ENCODE measurements at places on chromosomes 3 and 15.

GRCh38 chr3:105728771-105729312 lies 140.0 kb downstream of the CBLB start:
- peaks cover 4% of the 10 kb centered on the region for H3K36me3 ChIP-seq
- no peak overlapping the region for H3K4me3 ChIP-seq
- no peak for DNase-seq

GRCh38 chr3:106067711-106068110 lies 198.9 kb upstream of the CBLB start:
- H3K4me3 ChIP-seq: no peak overlapping the region
- no peaks in the 10 kb centered on the region for H3K4me1 ChIP-seq
- DNase-seq: no peak
- H3K36me3 ChIP-seq: no peaks in the 10 kb centered on the region
- no peaks in the 10 kb centered on the region for H3K27me3 ChIP-seq

DNA sequence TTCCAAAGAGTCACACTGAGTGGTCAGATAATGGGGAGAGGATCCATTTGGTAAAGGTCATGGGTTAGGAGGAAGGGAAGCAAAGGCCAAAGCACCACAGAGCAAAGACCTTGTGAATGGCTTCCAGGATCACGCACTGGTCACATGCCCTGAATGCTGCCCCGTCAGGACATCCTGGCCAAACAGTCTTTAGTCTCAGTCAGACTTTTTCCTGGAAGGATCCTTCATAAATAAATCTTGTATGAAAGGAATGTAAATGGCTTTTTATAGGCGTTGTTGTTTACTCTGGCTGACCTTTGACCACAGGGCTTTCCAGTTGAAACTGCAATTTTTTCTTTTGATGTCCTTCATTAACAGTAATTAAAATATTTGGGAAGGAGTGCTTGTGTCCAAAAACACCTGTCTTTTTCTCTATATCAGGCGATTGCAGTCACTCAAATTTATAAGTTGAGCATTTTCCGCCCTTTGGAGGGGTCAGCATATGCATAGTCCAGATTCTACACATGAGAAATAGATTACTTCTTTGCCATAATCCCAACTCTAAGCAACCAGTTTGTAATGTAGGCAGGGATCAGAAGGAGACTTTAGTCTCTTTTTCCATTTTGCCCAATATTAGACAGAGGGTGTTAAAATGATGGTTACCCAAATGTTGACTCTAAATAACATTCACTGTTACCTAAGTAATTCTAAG lies 48.4 kb downstream of the CHAC1 start:
- H3K36me3 ChIP-seq: peaks cover 7% of the 10 kb centered on the region
- H3K4me3 ChIP-seq: no peak overlapping the region
- H3K27ac ChIP-seq: peak overlapping the region; percentile 36
- no peak for DNase-seq
- H3K4me1 ChIP-seq: peaks cover 7% of the 10 kb centered on the region

- no peaks in the 10 kb centered on the region for H3K36me3 ChIP-seq
- no peaks in the 10 kb centered on the region for H3K27me3 ChIP-seq
- no peak overlapping the region for H3K4me3 ChIP-seq
These were observed 296.4 kb upstream of the TPRG1 start for GRCh38 chr3:188875413-188875812.

DNA sequence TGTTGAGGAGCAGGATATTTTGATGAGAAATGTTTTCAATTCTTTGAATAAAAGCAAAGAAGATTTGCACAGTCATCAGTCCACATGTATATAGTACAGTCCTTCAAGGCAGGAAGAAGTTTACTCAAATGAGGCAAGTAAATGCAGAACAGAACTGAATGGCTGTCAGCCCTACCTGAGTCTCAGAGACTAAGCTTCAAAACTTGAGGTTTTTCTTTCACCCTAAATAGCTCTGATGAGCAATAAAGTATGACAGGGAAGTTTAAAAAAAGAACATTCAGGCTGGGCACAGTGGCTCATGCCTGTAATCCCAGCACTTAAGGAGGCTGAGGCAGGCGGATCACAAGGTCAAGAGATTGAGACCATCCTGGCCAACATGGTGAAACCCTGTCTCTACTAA lies 232.5 kb downstream of the SUCLG2 start:
- H3K36me3 ChIP-seq: peaks cover 14% of the 10 kb centered on the region
- H3K4me3 ChIP-seq: no peak overlapping the region
- H3K27me3 ChIP-seq: no peaks in the 10 kb centered on the region
- H3K27ac ChIP-seq: no peak overlapping the region
- DNase-seq: no peak
